ENCODE measurements at places on chromosomes 7 and 10.

DNA sequence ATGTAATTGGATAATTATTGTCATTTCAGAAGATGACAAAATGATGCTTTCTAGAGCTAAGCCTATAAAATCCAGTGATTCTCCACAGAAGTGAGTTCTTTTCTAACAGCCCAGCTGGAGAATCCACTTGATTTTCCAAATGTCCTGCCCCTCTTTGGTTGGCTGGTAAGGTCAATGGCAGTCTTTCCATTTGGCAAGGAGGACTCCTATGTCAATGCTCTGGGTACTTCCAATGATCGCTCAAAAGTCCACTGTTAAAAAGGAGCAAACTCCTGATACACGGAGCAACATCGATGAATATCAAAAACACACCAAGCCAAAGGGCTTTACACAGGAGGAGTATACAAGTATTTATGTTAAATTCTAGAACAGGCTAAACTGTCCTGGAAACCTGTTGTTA, 57.8 kb downstream of the STK17A start:
- DNase-seq, result no peak

DNA sequence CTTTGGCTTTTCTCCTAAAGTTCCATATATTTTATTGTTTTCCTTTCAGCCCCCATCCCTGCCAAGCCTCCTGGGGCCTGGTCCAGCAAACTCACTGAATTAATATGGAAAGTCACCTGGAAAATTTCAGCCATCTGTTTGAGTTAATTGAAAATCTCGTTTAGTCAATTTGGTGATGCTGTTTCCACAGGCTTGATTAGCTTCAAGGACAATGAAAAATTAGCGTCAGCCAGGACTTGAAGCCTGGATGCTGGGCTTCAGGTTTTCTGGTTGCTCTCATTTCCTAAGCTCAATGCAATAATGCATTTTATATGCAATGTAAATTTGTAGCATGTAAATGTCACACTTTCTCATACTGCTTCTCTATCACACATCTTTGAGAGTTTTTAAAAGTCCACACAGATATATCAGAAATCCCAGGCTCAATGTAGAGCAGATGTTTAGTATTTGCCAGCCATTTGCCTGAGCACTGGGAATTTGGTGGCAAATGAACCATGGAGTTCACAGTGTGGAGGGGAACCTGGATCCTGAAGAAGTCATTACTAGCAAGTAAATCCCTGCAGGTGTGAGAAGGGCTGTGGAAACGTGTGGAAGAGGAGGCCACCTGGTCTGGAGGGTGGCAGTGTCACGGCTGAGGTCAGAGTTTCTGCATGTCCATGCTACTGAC, 228.5 kb downstream of the PAXIP1 start:
- no peak for DNase-seq

DNA sequence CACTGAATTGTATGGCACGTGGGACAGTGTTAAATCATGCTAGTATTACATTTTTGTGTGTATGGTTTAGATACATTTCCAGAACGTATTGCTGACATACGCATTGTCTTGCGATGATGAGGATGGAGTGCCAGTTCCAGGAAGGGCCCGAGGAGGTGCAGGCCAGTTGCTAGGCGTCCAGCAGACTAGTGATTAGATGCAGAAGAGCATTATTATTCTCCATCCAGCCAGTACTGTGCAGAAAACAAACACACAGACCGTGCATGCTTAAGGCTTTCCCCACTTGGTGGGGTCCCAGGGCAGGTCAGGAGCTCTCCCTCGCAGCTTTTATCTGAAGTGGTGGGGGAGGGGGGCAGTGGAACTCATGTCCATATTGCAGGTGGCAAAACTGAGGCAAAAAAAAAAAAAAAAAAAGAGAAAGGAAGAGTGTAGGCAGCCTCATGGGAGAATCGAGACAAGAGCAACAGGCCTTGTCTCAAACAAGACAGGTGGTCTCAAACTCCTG, 189.2 kb downstream of the CAMK1D start:
- DNase-seq, result no peak

DNA sequence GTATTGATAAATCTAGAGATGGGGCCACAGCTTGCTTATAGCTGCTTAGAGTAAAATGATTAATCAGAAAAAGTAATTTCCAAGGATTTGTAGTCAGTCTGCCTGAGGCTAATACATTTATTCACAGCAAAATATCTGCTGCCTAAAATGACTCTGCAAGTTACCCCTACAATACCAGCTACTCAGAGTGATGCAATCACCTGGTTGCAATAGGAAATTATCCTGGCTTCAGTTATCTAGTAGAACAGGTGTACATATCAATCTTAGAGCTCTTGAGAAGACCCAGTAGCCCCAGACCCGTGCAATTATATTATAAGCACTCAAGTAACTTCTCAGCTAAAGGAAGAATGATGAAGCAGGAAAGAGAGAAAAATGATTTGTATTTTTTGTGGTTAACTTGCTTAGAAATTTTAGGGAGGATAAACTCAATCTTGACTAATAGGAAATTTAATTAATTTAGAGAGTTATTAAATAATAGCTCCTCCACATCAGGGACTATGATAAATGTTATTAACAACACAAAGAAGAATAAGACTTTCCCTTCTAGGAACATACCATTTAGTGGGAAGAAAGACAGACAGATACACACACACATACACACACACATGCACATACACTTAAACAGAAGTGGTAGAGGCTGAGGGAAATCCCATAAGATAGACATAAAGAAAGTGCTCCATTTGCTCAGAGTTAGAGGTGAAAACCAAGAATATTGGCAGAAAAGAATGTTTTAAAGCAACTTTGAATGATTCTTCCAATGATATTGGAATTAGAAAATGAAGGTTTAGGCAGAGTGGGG, 140.4 kb upstream of the PRSS1 start:
- no peak for DNase-seq

GRCh38 chr10:69093933-69094332, 6.0 kb downstream of the SRGN start:
- DNase-seq, result no peak

Data from T follicular helper cell (primary cell).